ENCODE measurements at places on chromosomes 6 and 20.

- DNase-seq, result peak; percentile 85
These were observed 84.4 kb downstream of the GMPR start for GRCh38 chr6:16322666-16323312.

GRCh38 chr20:10922941-10923340 lies 249.1 kb upstream of the JAG1 start:
- DNase-seq, result no peak

DNA sequence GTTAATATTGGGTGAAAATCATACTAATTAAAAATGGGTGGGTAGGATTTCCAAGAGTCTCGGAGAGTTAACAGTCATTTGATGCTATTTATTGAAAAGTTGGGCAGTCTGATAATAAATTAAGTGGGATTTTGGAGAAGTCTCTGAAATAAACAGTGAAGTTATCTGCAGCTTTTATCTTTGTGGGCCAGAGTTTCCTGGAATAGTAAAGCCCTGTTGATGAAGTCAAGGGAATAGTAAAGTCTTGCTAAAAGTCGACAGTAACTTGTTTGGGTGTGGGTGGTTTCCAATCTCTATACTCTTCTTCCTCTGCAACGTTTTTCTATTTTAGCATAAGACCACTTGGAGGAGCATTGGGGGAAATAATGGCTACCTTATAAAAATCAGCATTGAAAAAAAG lies 493.6 kb downstream of the EPM2A start:
- DNase-seq, result no peak

DNA sequence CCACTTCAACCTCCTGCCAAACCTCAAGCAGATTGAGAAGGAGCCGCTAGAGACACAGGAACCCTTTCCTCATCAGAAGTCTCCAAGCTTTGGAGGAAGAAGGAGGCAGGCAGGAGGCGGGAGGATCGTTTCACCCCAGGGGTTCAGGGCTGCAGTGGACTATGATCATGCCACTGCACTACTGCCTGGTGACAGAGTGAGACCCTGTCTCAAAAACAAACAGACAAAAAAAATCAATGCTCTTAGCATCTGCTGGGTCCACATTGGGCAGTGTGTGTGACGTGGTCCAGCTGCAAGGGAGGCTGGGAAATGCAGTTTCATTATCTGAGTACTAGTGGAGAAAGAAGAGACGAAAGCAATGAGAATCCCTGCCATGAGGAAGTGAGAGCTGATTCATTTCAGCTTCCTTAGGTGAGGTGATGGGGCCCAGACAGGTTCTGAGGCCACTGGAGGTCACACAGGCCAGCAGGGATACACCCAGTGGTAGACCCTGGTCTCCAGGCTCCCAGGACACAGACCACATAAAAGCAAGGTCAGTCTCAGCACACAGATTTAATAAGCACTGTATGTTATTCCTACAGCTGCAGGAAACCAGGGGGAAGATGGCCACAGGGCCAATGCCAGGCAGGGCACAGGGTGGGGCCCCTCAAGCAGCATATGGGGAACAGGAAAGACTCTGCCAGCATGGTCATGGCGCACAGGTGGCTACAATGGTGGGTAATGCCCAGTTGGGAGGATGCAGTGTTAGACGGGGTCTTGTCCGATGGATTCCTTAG lies 4.3 kb downstream of the GFRA4 start:
- DNase-seq, result peak; percentile 20

GRCh38 chr6:170456886-170457698 lies 96.0 kb downstream of the PSMB1 start:
- DNase-seq, result no peak

DNA sequence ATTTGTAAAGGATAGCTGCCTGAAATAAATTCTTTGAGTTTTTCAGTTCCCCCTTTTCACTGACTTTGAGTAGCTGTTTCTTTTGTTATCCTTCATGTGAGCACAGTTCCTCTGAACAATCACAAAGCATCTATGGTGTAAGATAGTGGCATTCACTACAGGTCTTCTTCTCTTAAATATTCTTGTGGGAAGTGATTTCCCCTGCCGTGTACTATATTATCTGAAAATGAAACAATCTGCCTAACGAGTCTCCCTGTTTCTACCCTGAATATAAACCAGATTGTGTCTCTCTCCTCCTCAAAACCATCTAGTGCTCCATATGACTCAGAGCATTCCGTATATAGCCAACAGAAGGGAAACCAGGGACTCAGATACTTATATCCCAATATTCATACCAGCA lies 380.1 kb upstream of the SOX4 start:
- no peak for DNase-seq

- DNase-seq, result no peak
These were observed 38.6 kb downstream of the ASXL1 start for GRCh38 chr20:32396646-32397160.

DNA sequence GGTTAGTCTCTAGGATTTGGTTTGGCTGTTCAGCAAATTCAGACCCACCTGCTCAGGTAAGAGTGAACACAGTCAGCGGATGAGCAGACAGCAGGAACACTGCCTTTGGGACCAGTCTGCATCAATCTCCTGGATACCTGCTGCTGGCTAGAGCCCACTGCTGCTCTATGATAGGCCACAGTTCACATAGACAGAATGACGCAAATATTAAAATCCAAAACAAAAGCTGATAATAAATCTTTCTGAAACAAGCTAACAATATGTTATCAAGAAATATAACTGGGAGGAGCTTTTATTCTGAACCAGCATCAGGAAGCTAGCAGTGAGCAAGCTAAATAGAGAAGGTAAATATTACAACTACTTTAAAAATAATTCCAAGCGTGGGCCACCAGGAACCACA lies at the start of gene TAAR1:
Gene TAAR1 (minus strand): TSS at position 101 of the 400 bp plus-strand sequence. CDS start 13,179 bp downstream, outside the sequence.
- peak; percentile 91 for DNase-seq

DNA sequence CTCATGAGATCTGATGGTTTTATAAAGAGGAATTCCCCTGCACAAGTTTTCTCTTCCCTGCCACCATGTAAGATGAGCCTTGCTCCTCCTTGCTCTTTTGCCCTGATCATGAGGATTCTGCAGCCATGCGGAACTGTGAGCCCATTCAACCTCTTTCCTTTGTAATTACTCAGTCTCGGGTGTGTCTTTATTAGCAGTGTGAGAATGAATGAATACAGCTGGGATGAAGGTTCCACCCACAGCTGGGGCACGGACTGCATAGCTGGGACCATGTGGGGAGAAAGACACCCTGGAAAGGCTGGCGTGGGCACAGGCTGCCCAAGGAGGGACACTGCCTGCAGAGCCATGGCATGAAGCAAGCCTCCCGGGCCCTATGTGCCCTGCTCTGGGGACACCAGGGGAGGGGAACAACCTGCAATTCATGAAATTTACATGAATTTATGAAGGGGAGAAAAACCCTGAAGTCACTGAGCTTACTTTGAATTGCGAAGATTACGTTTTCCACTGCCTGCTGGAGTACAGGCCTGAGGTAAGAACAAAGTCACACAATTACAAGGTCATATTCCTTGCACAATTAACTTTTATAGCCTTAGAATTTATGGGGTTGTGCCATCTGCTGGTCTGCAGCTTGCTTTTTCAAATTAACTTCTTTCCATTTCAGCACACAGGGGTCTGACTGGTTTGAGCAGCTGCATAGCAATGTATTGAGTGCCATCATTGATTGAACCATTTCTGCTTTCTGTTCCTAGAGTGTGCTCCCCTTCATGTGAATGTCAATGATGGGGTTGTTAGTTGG lies 46.2 kb downstream of the SLC22A1 start:
- DNase-seq, result no peak

- peak; percentile 58 for DNase-seq
These were observed 535.4 kb downstream of the EPM2A start for GRCh38 chr6:145199961-145200360.

GRCh38 chr20:64129146-64129782 lies 21.9 kb upstream of the NPBWR2 start:
- DNase-seq, result no peak

DNA sequence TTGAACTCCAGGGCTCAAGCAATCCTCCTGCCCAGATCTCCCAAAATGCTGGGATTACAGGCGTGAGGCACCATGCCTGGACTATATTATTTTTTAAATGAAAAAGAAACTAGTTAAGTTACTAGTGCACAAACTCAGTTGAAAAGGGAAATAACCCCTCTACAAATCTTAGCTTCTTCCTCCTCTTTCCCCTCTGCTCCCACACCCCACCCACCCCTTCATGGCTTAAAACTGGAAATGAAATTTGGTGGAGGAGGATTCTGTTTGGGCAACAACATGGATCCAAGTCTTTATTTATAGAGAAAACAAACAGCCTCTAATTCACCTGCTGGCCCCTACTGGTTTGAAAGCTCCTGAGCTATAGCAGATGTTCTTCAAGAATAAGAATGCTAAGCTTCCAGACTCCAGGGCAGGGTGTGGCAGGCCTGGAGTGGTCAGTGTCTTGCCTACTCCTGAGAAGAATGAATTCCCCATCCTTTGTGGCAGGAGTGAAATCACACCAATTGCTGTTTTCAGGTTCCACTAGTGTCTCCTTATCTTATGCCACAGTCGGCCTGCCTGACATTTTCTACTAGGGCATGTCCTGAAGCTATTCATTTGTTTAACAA lies 73.5 kb downstream of the ZFP64 start:
- no peak for DNase-seq

DNA sequence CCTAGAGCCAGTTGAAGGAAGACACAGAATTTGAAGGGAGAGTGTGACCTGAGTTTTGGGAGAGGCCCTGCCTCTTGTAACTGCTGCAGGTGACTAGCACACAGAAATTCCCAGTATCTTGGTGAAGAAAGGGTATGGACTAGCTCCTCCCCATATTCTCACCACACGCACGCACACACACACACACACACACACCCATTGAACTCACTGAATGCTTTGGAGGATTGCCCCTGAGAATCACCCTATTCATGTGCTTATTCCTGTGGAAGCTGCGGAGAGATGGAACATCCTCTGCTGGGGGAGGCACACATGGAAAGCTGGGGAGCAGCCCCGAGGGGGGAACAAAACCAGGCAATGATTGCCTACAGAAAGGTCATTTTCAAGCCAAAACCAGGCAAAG lies 6.2 kb upstream of the LMBRD1 start:
- DNase-seq, result no peak

- DNase-seq, result no peak
These were observed 69.9 kb downstream of the AKAP12 start for GRCh38 chr6:151309619-151310018.

- no peak for DNase-seq
These were observed 44.7 kb downstream of the TFEB start for GRCh38 chr6:41690541-41691330.

DNA sequence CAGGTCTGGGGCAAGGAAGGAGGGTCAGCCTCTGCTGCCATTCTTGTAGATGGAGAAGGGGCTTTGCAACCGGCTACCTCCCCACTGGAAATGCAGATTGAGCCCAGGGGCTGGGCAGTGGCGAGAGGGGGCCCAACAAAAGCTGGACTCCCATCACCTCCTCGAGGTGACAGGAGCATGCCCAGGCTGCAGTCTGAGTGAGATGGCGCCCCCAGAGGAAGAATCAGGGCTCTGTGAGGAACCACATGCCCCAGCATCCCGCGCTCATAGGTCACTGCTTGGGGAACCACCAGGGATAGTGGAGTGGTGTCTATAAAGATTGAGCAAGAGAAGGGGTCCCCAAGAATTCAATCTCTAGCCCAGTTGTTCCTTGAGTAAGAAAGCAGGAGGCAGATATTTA lies 31.6 kb upstream of the NEDD9 start:
- no peak for DNase-seq

DNA sequence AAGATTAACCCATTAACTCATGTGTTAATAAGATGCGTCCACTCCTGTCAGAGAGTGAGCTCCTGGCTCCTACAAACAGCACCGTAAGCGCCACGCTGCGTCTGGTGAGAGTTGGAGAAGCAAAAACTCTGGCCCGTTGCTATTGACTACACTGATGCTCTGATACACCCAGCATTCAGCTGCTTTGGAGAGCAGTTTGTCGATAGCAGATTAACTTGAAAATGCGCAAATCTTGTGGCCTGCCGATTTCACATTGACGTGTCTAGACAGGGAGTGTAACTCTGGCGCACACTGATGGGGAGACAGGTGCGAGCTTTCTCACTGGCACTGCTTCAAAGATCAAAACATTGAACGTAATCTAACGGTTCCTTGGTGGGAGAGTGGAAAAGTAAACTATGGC lies 151.7 kb upstream of the RPS6KA2 start:
- DNase-seq, result no peak

DNA sequence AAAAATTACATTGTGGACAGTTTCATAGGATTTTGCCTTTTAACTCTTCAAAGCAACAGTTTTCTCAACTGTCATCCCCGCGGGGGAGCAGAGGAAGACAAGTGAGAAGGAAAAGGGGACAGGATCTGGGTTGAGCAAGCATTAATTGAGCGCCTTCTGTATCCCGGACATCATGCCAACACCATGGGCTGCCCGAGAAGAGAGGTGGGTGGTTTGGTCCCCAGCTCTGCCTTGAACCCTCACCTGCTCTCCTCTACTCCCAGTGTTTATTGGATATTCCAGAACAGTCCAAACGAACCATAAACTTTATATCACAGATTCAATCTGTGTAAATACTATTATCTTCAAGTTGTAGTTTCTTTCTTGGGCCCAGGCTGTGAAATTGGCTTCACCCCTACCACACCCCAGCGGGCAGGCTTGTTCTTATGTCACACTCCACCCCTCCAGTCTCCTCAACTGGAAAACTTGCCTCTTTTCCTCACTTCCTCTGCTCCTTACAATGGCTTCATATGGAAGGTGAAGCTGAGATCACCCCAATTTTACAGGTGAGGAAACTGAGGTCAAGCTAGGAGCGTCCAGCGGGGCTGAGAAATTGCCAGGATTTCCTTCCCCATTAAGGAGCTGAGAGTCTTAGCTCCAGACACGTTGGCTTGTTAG lies 6.0 kb downstream of the PCK1 start:
- DNase-seq, result no peak

DNA sequence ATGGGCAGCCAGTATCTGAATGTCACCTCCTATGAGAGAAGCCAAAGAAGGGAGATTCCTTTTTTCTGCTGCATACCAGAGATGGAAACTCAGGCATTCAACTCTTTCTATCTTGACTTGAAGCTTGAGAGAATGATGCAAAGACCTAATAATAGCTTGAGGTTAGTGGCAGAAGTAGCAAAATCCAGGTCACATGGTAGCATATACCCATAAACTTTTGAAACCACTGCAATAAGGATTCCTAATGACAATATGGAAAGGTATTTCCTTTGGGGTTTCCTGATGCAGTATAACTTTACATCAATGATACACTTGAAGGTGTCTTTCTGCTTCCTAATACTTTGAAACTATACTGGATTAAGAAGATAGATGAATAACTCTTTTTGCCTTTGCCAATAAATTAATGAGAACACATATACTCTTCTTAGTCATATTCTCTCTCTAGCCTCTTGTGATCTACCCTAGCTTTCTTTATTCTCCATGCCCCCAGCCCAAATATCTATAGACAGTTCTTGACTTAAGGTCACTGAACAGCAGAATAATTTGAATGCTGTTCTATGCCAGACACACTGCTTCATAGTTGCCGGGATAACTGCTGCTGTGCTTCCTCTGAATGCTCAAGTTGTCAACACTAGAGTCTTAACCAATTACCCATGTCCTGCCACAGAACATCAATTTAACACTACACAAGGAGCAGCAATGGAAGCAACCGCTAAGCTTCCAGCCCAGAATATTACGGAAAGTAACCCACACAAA lies 155.5 kb upstream of the SIM1 start:
- no peak for DNase-seq

- no peak for DNase-seq
These were observed 42.6 kb upstream of the APCDD1L start for GRCh38 chr20:58557733-58558342.
